ENCODE measurements at places on chromosomes 2 and 18. TPM values are rescaled to one million over a fixed set of nuclear protein-coding genes. Genes with fewer than 3 reads are reported as not detected.
A peak's percentile ranks its signal among the peaks of the same experiment; 100 is the strongest.

DNA sequence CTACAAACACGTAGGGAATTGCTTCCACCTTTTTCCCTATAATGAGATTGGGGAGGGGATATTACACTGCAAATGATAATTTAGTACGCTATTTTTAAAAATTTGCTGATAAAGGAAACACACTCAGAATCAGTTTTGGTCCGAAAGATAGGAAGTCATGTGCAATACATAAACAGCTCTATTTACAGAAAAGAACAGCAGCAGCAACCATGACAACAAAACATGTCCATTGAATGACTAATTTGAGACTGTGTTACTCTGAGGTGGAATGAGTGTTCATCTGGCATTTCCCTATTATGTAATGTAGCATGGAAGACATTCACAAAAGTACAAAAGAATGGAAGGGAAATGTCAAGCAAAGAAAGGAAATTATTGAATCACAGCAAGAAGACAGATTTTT, 337.2 kb downstream of the NBAS start:
- H3K4me1 ChIP-seq, result no peaks in the 10 kb centered on the region
- DNase-seq, result no peak
- H3K4me3 ChIP-seq, result no peak overlapping the region
- no peaks in the 10 kb centered on the region for H3K27me3 ChIP-seq
- no peak overlapping the region for H3K27ac ChIP-seq

- no peaks in the 10 kb centered on the region for H3K36me3 ChIP-seq
- H3K4me1 ChIP-seq, result no peaks in the 10 kb centered on the region
- H3K27me3 ChIP-seq, result no peaks in the 10 kb centered on the region
- no peak overlapping the region for H3K27ac ChIP-seq
- H3K4me3 ChIP-seq, result no peak overlapping the region
These were observed 69.6 kb downstream of the COL5A2 start for GRCh38 chr2:189109921-189110397.

DNA sequence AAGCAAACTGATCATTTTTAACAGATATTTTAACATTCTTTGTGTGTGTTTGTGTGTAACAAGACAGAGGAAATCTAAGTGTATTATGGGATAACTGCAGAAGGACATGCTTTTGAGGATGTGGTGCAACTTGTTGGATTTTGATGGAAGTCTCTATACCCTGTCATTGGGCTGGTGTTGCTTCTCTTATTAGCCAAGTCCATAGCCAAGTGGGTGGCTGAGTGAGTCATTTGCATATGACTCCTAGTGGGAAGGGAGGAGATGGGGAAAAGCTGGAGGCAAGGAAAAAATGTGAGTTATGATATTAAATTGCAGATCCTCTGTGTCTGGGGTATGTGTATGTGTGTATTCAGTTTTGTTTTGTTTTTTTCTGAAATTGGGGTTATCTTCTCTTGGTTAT, 879.9 kb downstream of the DCC start:
- H3K4me1 ChIP-seq, result no peaks in the 10 kb centered on the region
- H3K27ac ChIP-seq, result no peak overlapping the region
- no peak overlapping the region for H3K4me3 ChIP-seq
- no peaks in the 10 kb centered on the region for H3K36me3 ChIP-seq
- DNase-seq, result no peak

DNA sequence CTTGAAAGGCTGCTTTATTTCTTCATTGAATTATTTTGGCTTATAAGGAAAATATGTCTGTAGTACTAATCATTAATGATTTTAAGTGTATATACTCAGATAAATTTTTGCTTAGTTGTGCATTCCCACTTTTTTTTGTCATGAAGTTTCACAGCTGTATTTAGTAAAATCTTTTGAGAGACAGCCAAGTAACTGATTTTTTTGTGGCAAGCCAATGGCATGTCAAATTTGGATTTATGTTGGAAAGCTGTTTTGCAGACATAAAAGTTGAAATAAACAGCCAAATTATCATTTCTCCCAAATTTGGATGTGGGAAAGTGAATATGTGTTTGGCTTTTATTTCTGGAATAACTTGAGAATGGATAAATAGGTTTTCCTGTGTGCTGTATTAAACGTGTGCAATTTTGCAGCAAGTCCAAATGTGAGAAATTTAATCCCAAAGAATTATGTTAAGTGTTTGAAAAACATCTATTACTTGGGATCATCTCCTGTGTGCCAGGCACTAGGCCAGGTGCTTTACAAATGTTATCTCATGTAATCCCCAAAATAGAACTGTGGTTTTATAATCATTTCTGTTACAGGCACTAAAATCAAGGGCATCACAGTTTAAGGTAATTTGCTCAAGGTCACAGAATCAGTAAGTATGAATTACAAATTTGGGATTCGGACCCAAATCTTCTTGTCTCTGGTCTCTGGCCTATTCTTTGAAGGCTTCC, 160.4 kb downstream of the PTPRM start:
- H3K4me1 ChIP-seq, result peaks cover 5% of the 10 kb centered on the region
- no peak for DNase-seq
- no peak overlapping the region for H3K27ac ChIP-seq
- H3K4me3 ChIP-seq, result no peak overlapping the region

DNA sequence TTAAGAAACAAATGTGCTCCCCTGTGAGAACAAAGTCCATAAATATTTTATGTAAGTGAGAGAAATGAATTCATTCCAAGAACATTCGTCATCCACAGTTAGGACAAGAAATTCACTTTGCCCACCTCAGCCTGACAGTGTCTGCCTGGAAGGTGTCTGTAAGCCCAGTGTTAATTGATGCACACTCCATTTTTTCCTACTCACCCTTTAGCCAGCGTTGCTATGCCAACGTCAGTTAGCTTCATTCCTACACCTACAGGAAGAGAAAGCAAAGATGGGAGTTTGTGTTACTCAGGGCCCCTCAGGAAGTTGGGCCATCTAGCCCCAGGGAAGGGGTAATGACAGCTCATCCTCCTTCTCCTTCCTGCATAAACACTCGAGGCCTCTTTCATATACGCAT, 131.0 kb downstream of the ALPK2 start:
- H3K36me3 ChIP-seq, result no peaks in the 10 kb centered on the region
- H3K27me3 ChIP-seq, result no peaks in the 10 kb centered on the region
- no peak for DNase-seq
- no peak overlapping the region for H3K4me3 ChIP-seq

DNA sequence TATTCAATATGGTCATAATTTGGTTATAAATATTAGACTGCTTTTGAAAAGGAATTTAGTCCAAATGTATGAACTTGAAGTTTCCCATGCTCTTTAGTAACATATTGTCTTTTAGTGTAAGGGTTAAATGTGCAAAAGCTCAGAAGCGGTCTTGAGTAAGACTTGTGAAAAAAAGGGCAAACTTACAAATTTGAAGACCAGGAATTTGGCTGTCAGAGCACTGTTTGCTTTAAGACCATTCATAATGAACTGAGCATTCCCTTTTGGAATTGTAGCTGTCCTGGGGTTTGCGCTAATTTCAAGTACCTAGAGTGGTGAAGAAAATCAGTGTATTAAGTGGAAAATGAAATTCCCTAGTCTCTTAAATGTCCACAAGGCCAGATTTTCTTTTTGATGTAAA, 6.9 kb upstream of the ZEB2 start:
- H3K4me1 ChIP-seq, result peaks cover 6% of the 10 kb centered on the region
- H3K27me3 ChIP-seq, result no peaks in the 10 kb centered on the region
- DNase-seq, result no peak

DNA sequence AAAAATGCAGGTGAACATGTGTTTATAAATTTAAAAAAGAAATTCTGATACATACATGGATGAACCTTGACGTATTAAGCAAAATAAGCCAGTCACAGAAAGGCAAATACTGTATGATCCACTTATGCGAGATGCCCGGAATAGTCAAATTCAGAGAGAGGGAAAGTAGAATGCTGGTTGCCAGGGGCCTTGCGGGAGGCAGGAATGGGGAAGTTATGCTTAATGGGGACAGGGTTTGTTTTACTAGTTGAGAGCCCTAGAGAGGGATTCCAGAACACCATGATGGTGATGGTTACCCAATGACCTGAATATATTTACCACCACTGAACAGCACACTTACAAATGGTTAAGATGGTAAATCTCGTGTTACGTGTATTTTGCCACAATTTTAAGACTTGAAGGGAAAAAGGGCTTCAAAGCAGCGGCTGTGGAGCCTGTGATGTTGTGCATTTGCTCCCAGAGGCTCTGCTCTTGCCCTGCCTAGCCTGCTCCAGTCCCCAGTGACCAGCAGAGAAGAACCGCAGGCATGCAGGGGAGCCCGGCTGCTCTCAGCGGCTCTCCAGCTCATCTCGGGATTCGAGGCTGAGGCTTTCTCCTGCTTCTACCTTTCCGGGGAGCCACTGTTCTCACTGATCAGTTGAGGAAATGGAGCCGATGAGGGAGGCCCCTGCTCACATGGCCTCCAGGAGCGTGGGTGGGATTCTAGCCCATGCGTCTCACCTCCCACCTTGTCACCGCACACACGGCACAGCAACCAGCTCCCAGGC, 51.7 kb upstream of the TFCP2L1 start:
- no peak overlapping the region for H3K4me3 ChIP-seq
- H3K27ac ChIP-seq, result no peak overlapping the region
- DNase-seq, result no peak
- H3K4me1 ChIP-seq, result no peaks in the 10 kb centered on the region

DNA sequence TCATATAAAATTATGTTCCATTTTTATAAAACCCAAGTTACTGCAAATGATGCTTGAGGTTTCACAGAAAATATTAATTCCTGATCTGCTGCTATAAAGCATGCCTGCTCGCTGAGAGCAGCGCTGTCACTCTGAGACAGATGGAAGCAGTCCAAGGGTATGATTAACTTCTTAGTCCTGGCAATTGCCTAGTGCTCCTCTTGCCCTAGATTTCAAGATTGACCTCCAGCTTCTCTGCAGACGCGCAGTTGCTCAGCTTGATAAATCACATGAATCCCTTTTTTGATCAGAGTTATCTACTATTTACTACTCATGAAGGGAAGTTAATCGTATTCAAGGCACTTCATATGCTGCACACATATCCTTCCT, 154.6 kb upstream of the REV1 start:
- H3K27ac ChIP-seq, result no peak overlapping the region
- H3K27me3 ChIP-seq, result no peaks in the 10 kb centered on the region
- no peak overlapping the region for H3K4me3 ChIP-seq
- no peak for DNase-seq
- no peaks in the 10 kb centered on the region for H3K36me3 ChIP-seq
- peaks cover 16% of the 10 kb centered on the region for H3K4me1 ChIP-seq

- no peak for DNase-seq
- no peaks in the 10 kb centered on the region for H3K4me1 ChIP-seq
- no peaks in the 10 kb centered on the region for H3K36me3 ChIP-seq
- H3K4me3 ChIP-seq, result no peak within 1 kb of the TSS
These were observed at the start of gene OXER1 for GRCh38 chr2:42764096-42764495. OXER1 (minus strand) TSS chr2:42764135; CDS start chr2:42764062, 73 bp downstream.

GRCh38 chr18:26482569-26482968, 65.8 kb downstream of the KCTD1 start:
- no peaks in the 10 kb centered on the region for H3K27me3 ChIP-seq
- H3K4me1 ChIP-seq, result no peaks in the 10 kb centered on the region
- H3K4me3 ChIP-seq, result no peak overlapping the region
- no peaks in the 10 kb centered on the region for H3K36me3 ChIP-seq
- no peak overlapping the region for H3K27ac ChIP-seq

DNA sequence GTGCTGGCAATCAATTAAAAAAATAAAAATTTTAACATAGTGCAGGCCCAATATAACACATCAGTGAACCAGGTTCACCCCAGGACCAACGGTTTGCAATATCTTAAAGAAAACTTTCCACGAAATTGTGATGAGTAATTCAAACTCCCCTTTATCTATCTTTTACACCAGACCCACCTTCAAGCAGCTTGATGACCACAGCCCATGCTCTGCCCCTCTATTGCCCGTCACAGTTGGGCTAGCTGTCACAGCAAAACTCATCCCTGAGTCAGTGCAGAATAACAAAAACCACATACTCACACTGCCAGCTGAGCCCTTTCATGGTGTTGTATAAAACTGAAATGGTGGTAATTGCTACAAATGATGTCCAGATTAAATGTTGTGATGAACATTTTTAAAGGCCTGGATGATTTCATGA, 112.5 kb upstream of the CREB1 start:
- H3K27ac ChIP-seq, result no peak overlapping the region
- H3K36me3 ChIP-seq, result no peaks in the 10 kb centered on the region
- no peak overlapping the region for H3K4me3 ChIP-seq
- DNase-seq, result no peak

DNA sequence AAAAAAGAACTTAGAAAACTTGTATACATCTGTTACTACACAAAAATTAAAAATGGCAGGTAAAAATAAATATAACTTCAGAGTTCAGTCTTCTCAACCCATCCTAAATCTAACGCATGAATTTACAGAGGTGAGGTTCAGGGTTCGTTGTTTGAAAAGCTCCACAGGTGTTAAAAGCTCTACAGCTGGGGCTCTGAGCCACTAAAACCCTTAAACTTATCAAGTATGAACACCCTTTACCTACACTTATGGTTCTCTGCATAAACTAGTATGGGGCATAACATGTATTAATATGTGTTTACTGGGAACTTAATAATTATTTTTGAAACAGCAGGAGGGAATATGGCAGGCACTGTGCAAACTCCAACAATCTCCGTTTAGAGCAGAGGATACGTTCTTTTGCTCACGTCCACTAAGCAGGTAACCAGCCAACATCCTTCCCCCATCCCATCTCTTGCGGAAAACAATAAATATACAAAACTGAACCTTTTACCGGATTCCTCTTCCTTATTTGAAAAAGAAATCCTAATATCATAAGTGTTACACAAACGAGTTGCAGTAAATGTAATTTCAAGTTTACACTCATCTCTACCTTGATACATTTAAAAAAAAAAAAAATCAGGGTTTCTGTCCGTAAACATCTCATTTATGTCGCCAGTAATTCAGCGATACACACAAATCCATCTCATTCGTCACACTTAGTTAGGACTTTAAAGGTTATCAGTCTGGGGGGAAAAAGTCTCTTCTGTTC, 1.3 kb downstream of the PIAS2 start:
- no peak for DNase-seq
- no peaks in the 10 kb centered on the region for H3K36me3 ChIP-seq
- H3K27me3 ChIP-seq, result no peaks in the 10 kb centered on the region
- H3K4me3 ChIP-seq, result peak overlapping the region; percentile 62

DNA sequence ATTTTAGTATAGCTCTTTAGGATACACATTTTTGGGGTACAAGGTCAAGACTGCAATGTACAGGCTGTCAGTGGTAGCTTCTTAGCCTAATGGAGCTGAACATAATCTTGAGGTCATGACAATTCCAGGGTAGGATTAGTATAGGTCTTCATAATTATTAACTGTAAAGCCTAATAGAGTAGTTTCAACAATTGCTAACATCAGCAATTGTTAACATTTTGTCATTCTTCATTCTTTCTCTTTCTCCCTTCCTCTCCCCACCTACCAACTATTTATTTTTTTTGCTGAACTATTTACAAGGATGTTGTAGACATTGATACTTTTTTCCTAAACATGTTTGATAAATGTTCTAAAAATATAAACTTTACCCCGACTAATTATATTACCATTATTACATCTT, 461.3 kb upstream of the DCC start:
- no peak overlapping the region for H3K4me3 ChIP-seq
- no peaks in the 10 kb centered on the region for H3K4me1 ChIP-seq
- H3K27ac ChIP-seq, result no peak overlapping the region
- H3K27me3 ChIP-seq, result no peaks in the 10 kb centered on the region
- H3K36me3 ChIP-seq, result no peaks in the 10 kb centered on the region
- DNase-seq, result no peak

Gene ERFE
- total RNA-seq, result not detected

Gene BUB1
- total RNA-seq, result 1.1 TPM

Gene ARHGAP25
- total RNA-seq, result 15.6 TPM

Gene GBX2
- total RNA-seq, result not detected

Gene SERPINB4
- not detected for total RNA-seq

Gene EMILIN1
- total RNA-seq, result 264 TPM

Gene C1QL2
- 0.20 TPM for total RNA-seq

Gene KCNG2
- 0.23 TPM for total RNA-seq

Gene FLACC1
- total RNA-seq, result not detected

Data from ovary (tissue), 10 donors.